ENCODE measurements at places on chromosomes 12 and 14.

- no peak overlapping the region for H3K27ac ChIP-seq
- no peak overlapping the region for H3K4me3 ChIP-seq
- no peaks in the 10 kb centered on the region for H3K27me3 ChIP-seq
- no peaks in the 10 kb centered on the region for H3K36me3 ChIP-seq
Measured at GRCh38 chr14:63899953-63900352, 47.1 kb downstream of the SYNE2 start.

- H3K4me1 ChIP-seq = peaks cover 43% of the 10 kb centered on the region
- peak overlapping the region; percentile 53 for H3K27ac ChIP-seq
- DNase-seq = no peak
- no peaks in the 10 kb centered on the region for H3K27me3 ChIP-seq
- no peak overlapping the region for H3K4me3 ChIP-seq
Measured at GRCh38 chr12:53652366-53652765, 23.5 kb downstream of the ATP5MC2 start.

DNA sequence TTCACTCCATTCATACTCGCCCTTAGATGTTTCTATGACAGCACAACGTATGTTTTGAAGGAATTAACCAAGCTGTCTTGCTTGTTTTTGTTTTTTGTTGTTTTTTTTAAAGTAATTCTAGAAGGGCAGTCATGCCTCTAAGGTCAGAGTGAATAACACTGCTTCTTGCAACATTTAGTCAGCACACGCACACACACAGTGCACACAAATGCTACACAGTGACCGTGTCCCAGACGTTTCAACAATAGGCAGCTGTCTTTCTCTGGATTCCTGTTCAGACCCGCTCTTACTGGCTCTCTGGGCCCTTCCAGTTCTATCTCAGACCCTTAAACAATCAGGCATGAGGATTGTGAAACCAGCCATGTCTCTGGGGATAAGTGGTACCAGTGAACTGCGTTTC is 351.0 kb upstream of the FKBP4 start:
- H3K4me3 ChIP-seq = no peak overlapping the region
- H3K36me3 ChIP-seq = peaks cover under 1% of the 10 kb centered on the region
- DNase-seq = no peak
- no peaks in the 10 kb centered on the region for H3K4me1 ChIP-seq
- H3K27ac ChIP-seq = no peak overlapping the region
- no peaks in the 10 kb centered on the region for H3K27me3 ChIP-seq

- DNase-seq = no peak
- H3K4me1 ChIP-seq = no peaks in the 10 kb centered on the region
- no peaks in the 10 kb centered on the region for H3K27me3 ChIP-seq
- H3K36me3 ChIP-seq = no peaks in the 10 kb centered on the region
Measured at GRCh38 chr12:1272142-1272541, 281.1 kb downstream of the ERC1 start.

DNA sequence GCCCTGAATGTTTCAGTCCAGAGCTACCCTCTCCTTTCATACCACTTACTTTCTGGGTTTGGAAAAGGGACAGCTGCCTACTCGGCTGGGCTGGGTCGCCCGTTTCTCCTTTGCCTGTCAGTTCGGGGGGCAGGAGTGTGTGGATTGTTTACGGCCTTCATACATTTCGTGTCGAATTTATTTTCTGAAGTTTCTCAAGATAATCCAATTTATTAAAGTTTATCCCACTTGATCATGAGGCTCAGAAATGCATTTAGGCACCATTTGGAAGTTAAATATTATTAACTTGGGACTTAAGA is 608 bp downstream of the ZNF410 start:
- H3K27me3 ChIP-seq = no peaks in the 10 kb centered on the region
- H3K36me3 ChIP-seq = peaks cover 3% of the 10 kb centered on the region
- H3K4me1 ChIP-seq = peaks cover 31% of the 10 kb centered on the region
- H3K4me3 ChIP-seq = peak overlapping the region; percentile 79

GRCh38 chr12:119942386-119942785 is 46.6 kb upstream of the BICDL1 start:
- no peaks in the 10 kb centered on the region for H3K27me3 ChIP-seq
- H3K27ac ChIP-seq = no peak overlapping the region
- H3K36me3 ChIP-seq = no peaks in the 10 kb centered on the region
- no peak for DNase-seq
- no peak overlapping the region for H3K4me3 ChIP-seq

DNA sequence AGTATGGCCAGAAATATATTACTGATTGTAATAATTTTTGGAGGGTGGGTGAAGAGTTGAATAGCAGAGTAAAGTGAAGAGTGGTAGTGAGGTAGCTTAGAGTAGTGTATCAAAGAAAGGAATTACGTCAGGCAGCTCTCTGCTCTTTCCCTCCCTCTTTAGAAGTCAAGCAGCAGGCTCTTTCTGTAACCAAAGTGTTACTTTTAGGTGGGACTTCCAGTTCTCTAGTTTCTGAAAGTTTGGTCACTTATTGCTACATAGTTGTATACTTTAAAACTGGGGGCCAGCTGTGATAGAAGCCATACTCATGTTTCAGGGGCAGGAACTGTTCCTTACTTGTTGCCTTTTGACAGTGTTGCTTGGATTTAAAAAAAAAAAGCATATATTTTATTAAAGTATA is 30.6 kb downstream of the ATF7IP start:
- H3K27me3 ChIP-seq = no peaks in the 10 kb centered on the region
- DNase-seq = no peak
- no peaks in the 10 kb centered on the region for H3K36me3 ChIP-seq
- H3K4me3 ChIP-seq = no peak overlapping the region
- peaks cover 31% of the 10 kb centered on the region for H3K4me1 ChIP-seq

- H3K27me3 ChIP-seq = no peaks in the 10 kb centered on the region
- H3K4me3 ChIP-seq = peak overlapping the region; percentile 79
- peaks cover 9% of the 10 kb centered on the region for H3K4me1 ChIP-seq
- no peak for DNase-seq
- peak overlapping the region; percentile 61 for H3K27ac ChIP-seq
- H3K36me3 ChIP-seq = no peaks in the 10 kb centered on the region
Measured at GRCh38 chr12:16602412-16602811, 3.5 kb downstream of the LMO3 start.

GRCh38 chr14:72646861-72647528 is 246.9 kb downstream of the DPF3 start:
- H3K36me3 ChIP-seq = no peaks in the 10 kb centered on the region
- no peak for DNase-seq
- no peaks in the 10 kb centered on the region for H3K27me3 ChIP-seq
- H3K27ac ChIP-seq = no peak overlapping the region
- H3K4me3 ChIP-seq = no peak overlapping the region
- no peaks in the 10 kb centered on the region for H3K4me1 ChIP-seq

DNA sequence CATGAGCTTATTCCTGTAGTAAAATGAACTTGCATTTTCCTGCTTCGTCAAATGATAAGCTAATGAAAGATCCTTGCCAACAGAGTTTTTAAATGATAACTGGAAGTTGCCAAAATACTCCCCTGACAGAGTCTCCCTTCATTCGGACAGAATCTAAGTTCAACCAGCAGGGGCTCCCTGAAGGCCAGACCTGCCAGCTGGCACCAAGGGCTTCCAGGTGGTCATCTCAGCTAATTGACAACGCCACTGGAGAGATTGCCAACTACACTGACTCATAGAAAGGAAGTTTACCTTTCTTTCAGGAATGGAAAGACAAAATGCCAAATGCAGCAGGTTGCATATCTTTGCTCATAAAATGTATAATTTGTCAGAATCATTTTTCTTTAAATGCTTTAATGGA is 462.8 kb downstream of the GXYLT1 start:
- H3K27me3 ChIP-seq = no peaks in the 10 kb centered on the region
- no peaks in the 10 kb centered on the region for H3K4me1 ChIP-seq
- no peak overlapping the region for H3K4me3 ChIP-seq

DNA sequence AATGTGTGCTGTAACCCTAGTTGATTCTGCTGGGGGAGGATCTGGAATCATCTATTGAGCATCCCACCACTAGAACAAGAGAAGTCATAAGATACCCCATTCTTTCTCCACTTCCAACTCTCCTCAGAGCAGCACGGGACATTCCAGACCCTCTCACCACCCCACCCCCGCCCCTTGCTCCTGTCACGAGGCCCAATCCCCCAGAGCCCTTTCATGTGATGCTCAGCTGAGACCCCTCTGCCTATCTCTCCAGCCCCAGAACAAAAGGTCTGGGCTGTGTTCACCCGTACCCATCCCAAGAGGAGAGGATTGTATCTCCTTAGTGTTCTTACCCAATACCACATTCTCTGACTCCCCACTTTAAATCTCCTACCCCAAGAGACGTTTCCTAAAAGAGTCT is 602 bp downstream of the PMEL start:
- H3K36me3 ChIP-seq = no peaks in the 10 kb centered on the region
- no peak overlapping the region for H3K27ac ChIP-seq
- H3K4me3 ChIP-seq = no peak overlapping the region

GRCh38 chr12:108966378-108967151 is 54.3 kb downstream of the SVOP start:
- H3K4me1 ChIP-seq = no peaks in the 10 kb centered on the region
- no peaks in the 10 kb centered on the region for H3K36me3 ChIP-seq
- no peak for DNase-seq
- H3K27ac ChIP-seq = no peak overlapping the region

DNA sequence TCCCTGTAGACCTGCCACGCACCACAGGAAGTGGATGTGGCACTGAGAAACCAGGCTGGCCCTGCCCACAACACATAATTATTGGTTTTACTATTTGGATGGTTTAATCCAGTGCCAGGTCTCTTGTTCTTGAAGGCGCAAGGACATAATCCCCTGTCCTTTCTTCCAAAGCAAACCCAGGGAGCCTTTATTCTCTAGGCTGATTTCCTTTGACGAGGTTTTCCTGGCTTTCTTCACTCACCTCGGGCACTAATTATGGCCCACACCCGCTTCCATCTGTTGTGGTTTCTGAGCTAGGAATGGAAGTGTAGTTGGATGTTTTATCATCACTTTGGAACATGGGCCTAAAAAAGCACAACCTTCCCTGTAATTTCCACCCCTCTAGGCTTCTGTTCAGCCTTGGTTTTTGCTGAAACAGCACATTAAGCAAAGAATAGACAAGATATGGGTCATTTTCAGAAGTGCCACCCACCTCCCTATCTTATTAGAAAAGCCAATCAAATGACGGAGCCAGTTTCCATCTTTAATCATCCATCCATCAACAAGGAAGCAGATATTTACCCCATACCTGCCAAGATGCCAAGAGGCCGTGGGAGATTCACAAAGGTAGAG is 73.9 kb downstream of the PPP1R36 start:
- DNase-seq = no peak
- H3K27me3 ChIP-seq = no peaks in the 10 kb centered on the region
- no peak overlapping the region for H3K4me3 ChIP-seq
- H3K27ac ChIP-seq = no peak overlapping the region

DNA sequence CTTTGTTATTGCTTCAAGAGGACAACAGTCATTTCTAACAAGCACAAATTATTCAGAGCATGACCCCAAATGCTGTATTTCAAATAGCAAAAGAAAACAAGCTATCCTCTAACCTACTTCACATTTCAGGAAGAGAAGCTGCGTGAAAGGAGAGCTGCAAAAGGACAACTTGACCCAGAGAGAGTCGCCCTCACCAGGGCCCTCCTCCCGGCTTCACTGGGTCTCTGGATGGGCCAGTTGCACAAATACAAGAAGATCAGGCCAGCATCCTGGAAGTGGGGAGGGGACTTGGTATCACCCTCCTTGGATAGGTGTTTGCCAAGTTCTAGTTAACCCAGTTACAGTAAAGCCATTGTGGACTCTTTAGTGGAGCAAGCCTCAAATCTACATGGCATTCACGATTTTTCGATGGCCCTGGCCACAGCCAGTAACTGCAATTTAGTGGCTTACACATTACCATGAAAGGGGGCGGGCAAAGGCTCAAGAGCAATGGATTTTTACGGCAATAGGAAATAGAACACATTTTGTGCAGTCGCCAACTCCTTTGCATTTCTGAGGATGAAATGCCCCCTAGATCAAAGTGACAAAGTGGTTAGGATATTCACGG is 166.9 kb upstream of the DIO2 start:
- no peaks in the 10 kb centered on the region for H3K27me3 ChIP-seq
- no peaks in the 10 kb centered on the region for H3K36me3 ChIP-seq
- H3K27ac ChIP-seq = no peak overlapping the region
- H3K4me1 ChIP-seq = no peaks in the 10 kb centered on the region
- no peak overlapping the region for H3K4me3 ChIP-seq

- no peak overlapping the region for H3K27ac ChIP-seq
- H3K27me3 ChIP-seq = no peaks in the 10 kb centered on the region
- H3K4me1 ChIP-seq = no peaks in the 10 kb centered on the region
- DNase-seq = no peak
- no peaks in the 10 kb centered on the region for H3K36me3 ChIP-seq
Measured at GRCh38 chr12:81274637-81275529, 197.0 kb downstream of the ACSS3 start.

DNA sequence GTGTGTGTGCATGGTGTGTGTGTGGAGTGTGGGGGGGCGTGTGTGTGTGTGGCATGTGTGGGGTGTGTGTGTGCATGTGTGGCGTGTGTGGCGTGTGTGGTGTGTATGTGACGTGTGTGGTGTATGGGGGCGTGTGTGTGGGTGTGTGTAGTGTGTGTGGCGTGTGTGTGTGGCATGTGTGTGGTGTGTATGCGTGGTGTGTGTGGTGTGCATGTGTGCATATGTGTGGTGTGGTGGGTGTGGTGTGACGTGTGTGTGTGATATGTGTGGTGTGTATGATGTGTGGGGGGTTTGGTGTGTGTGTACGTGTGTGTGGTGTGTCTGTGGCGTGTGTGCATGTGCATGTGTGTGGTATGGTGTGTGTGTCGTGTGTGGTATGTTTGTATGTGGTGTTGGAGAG is 24.1 kb upstream of the CMKLR1 start:
- H3K27ac ChIP-seq = no peak overlapping the region
- no peak overlapping the region for H3K4me3 ChIP-seq
- no peak for DNase-seq

GRCh38 chr14:91119556-91120311 is 5.9 kb downstream of the DGLUCY start:
- no peak overlapping the region for H3K27ac ChIP-seq
- peaks cover 16% of the 10 kb centered on the region for H3K4me1 ChIP-seq
- no peaks in the 10 kb centered on the region for H3K27me3 ChIP-seq
- no peaks in the 10 kb centered on the region for H3K36me3 ChIP-seq
- no peak overlapping the region for H3K4me3 ChIP-seq
- DNase-seq = no peak

GRCh38 chr14:85607651-85608081 is 77.7 kb downstream of the FLRT2 start:
- H3K36me3 ChIP-seq = no peaks in the 10 kb centered on the region
- DNase-seq = no peak
- no peak overlapping the region for H3K4me3 ChIP-seq
- H3K27me3 ChIP-seq = no peaks in the 10 kb centered on the region

- H3K36me3 ChIP-seq = no peaks in the 10 kb centered on the region
- H3K27me3 ChIP-seq = no peaks in the 10 kb centered on the region
- H3K27ac ChIP-seq = no peak overlapping the region
- H3K4me3 ChIP-seq = no peak overlapping the region
- no peaks in the 10 kb centered on the region for H3K4me1 ChIP-seq
Measured at GRCh38 chr12:64900540-64900939, 76.1 kb downstream of the TBC1D30 start.

GRCh38 chr14:96422992-96423391 is 31.1 kb downstream of the AK7 start:
- no peaks in the 10 kb centered on the region for H3K27me3 ChIP-seq
- H3K4me1 ChIP-seq = peaks cover 6% of the 10 kb centered on the region
- H3K27ac ChIP-seq = no peak overlapping the region
- no peak overlapping the region for H3K4me3 ChIP-seq
- DNase-seq = no peak

- no peaks in the 10 kb centered on the region for H3K27me3 ChIP-seq
- no peaks in the 10 kb centered on the region for H3K36me3 ChIP-seq
- DNase-seq = no peak
- H3K4me3 ChIP-seq = no peak overlapping the region
Measured at GRCh38 chr14:77219591-77219990, 38.0 kb downstream of the TMEM63C start.
